ENCODE measurements at places on chromosomes 7 and 10.
A peak's percentile ranks its signal among the peaks of the same experiment; 100 is the strongest.

DNA sequence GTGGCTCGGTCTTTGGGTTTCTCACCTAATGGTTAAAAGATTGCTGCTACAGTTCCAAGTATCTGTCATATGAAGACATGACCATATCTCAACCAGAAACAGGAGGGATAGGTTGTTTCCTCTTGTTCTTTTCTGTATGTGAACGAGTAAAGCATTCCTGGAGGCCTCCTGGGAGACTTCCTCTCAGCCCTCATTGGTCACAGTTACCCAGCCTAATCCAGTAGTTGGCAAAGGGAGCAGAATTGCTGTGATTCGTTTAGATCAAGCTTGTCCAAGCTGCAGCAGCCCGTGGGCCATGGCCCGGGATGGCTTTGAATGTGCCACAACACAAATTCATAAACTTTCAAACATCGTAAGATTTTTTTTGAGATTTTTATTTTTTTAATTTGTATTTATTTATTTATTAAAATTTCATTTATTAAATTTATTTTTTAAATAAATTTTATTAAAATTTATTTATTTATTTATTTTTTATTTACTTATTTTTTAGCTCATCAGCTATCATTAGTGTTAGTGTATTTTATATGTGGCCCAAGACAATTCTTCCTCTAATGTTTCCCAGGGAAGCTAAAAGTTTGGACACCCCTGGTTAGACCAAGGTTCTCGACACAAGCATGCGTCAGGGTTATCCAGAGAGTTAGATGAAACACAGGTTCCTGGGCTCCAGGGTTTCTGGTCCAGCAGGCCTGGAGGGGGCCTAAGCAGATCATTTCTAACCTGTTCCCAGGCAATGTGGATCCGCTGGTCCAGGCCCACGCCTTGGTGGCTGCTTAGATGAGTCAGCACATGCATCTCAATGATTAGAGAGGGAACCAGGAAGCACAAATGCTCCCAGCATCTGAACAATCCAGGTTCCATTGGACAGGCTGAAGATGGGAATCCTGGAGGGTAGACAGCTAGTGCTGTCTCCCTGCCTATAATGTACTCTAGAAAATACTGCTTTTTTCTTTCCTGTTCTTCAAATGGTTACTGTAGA is 25.6 kb downstream of the CDC123 start:
- no peak for DNase-seq

DNA sequence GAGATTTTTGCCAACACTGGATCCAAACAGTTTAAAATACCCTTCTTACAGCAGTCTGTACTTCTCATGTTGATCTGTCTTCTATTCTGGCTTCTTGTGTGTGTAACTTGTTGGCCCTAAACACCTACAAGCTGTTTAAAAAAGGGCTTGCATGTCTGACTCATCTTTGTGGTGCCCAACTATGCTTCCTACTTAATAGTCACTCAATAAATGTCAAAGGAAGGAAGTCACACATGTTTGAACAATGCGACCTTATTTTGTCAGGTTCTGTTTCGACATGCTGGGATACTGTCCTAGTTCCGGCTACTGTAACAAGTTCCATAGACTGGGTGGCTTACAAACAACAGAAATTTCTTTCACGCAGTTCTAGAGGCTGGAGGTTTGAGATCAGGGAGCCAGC is 9.4 kb upstream of the GRK5 start:
- no peak for DNase-seq

DNA sequence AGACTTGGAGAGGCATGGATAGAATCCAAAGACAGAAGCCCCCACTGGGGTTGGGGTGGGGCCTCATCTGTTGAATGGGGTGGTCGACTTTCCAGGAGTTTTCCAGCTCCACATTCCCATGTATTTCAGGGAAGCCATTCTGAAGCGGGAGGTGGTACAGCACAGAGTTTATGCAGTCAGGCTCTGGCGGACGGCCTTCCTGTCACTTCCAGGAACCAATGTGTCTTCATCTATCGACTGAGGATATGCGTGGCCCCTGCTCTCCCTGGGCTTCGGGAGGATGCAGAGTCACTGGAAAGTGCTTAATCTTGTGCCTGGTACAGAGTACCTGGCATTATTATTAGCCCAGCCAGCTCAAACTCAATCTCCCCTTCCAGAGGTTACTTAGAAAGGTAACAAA is 26.3 kb downstream of the DOCK1 start:
- no peak for DNase-seq

GRCh38 chr10:50620899-50621298 is 2.9 kb downstream of the SGMS1 start:
- no peak for DNase-seq

GRCh38 chr7:143210541-143210940 is 11.3 kb upstream of the TAS2R40 start:
- DNase-seq, result no peak

GRCh38 chr7:31261341-31261740 is 79.2 kb downstream of the NEUROD6 start:
- peak; percentile 2 for DNase-seq

DNA sequence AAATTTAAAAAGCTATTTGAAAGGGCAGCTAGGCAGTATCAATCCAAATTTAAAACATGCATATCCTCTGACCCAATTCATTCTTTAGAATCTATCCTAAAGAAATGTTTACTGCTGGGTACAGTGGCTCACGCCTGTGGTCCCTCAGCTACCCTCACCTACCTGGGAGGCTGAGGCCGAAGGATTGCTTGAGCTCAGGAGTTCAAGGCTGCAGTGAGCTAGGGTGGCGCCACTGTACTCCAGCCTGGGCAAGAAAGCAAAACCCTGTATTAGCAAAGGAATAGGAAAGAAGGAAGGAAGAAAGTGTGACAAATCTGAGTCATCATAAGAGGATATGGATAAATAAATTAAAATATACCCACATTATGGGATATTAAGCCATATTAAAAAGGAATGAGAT is 36.3 kb downstream of the C7orf33 start:
- DNase-seq, result no peak

DNA sequence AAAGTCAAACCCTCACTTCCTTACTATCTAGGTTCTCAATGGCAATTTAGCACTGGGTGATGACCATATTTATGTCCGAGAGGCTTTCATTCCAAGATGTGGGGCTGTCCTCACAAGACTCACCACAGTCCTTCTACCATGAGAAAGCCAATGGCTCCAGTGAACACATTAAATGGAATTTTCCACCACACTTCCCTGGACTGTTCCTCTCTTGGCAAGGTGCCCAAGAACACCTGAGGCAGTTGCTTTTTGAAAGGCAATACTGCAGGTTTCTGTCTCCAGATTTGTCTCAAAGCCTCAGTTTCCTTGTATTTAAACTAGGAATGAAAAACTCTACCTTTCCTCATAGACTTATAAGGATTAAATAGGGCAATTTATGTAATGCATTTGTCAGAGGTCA is 24.2 kb downstream of the AFAP1L2 start:
- no peak for DNase-seq

DNA sequence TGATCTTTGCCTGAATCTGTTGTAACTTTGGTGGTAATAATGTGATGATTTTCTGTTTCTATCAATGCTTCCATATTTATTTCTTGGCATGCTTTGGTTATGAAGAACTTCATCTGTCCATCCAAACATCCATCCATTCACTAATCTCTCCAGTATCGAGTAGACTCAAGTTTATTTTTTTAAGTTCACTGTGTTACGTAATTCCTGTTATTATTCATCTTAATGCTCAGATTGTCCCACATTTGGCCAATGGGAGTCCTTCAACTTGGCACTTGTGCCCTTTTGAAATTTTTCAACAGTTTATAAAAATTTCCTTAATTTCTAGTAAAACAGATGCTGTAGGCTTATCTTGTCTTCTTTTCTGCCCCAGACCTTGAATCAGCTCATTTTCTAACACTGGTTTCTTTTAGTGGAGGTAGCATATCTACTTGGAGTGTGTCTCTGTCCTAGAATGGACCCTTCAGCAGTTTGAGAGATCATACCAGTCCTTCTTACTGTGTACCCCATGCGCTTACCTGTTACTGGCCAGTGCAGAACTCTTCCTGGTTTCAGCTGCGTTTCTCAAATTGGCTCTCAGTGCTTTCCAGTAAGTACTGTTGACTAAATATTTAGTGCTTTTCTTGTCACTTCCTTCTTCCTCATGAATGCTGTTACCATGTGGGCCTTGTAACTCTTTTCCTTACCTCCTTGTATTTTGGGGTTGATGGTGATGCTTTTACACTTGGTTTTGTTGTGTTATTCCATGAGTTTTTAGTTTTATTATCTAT is 100.8 kb downstream of the MLLT10 start:
- DNase-seq, result no peak

DNA sequence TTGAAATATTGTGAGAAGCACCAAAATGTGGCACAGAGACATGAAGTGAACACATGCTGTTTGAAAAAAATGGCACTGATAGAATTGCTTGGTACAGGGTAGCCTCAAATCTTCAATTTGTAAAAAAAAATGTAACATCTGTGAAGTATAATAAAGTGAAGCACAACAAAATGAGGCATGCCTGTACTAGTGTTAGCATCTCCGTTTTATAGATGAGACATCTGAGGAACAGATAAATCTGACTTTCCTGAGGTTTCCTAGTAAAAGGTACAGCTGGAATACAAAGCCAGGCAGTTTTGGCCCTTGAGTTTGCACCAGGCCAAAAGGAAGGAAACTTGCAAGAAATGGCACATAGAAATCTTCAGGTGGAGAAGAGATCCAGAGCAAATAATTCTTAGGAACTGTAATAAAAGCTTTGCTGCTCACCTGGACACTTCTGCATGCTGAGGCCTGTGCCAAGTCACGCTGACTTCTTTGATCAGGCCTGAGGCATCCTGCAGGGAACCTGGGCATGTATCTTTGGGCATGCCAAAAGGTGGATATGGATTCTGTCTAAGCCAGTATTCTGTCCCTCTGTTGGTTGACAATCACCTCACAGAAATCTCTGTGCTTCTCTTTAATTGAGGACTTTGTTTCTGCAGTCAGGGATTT is 251.5 kb upstream of the PLPP4 start:
- DNase-seq, result no peak

DNA sequence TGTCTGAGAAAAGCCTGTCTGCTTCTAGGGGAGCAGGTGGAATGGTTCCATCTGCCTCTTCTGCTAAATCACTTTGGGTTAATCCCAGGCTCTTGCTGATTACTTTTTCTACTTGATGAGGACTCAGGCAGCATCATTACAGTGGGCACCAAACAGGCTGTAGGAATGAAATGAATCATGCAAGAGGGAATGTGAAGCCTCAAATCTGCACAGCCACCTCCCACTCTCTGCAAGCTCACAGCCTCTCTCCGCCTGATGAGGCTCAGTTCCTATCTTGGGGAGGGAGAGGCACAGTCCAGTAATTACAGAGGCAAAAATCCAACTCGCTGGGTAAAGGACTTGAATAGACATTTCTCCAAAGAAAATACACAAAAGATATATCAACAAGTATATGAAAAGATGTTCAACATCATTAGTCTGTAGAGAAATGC is 34.0 kb downstream of the HSPA12A start:
- no peak for DNase-seq

DNA sequence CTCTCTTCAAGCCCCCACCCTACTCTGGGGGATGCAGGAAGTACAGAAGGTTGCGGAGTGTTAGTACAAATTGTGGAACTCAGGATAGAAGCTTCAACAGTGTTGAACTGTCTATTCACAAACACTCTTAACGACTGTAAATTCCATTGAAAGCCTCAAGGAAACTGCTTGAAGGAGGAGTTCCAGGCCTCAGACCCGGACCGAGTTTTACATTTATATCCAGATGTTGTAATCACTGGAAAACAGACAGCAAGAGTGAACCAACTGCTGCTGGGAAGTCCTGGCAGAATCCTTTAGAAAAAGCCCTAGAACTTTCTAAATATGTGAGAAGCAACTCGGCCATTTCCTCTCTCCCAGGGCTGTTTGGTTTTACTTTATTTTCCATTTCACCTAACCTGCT is 84.1 kb upstream of the LRRC18 start:
- DNase-seq, result no peak

GRCh38 chr10:95536017-95536416 is 25.2 kb downstream of the SORBS1 start:
- DNase-seq, result no peak
